GM12891 (cell line): ENCODE measurements at places on chromosomes 3 and 15.
A peak's percentile ranks its signal among the peaks of the same experiment; 100 is the strongest.

DNA sequence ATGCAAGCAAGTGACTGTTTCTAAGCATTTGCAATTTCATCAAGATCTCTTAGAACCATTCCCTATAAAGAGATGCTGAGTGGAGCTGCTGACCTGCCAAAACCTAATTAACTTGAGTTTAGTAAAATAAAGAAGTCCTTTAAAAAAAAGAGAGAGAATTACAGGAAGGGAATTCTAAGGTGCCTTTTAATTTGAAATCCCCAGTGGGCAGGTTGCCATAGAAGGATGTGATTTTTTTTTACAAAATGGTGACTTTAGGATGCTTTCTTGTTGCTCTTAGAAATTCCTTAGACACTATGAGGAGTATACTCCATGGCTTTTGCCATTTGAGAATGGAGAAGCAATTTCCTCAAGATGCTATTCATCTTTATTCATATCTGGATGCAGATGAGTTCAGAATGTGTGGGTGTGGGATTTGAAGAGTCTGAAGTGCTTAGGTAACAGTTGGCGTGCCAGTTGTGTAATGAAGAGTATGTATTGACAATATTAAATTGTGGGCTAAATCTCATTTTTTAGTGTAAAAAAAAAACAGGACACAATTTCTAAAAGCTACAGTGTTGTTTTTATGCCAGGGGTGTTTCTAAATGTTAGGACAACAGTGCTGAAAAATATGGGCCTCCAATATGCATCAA lies 13.6 kb downstream of the LRRC3B start:
- DNase-seq: no peak

DNA sequence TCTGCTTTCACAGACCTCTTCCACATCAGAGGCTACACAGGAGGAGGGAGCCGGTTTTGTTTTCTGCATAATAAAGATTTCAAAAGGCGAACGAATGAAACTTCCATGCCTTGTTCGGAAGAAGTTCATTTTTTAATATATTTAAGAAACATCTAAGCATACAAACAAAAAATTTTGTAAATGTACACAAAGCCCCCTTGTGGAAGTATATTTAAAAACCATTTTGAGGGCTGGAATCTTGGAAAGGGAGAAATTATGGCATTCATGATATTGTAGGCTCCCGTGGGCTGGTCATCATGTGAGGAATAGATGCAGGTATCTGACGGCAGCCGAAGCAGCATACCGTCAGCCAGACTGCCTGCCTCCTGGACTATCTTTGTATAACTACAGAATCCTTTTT lies 90.4 kb downstream of the MECOM start:
- DNase-seq: no peak

DNA sequence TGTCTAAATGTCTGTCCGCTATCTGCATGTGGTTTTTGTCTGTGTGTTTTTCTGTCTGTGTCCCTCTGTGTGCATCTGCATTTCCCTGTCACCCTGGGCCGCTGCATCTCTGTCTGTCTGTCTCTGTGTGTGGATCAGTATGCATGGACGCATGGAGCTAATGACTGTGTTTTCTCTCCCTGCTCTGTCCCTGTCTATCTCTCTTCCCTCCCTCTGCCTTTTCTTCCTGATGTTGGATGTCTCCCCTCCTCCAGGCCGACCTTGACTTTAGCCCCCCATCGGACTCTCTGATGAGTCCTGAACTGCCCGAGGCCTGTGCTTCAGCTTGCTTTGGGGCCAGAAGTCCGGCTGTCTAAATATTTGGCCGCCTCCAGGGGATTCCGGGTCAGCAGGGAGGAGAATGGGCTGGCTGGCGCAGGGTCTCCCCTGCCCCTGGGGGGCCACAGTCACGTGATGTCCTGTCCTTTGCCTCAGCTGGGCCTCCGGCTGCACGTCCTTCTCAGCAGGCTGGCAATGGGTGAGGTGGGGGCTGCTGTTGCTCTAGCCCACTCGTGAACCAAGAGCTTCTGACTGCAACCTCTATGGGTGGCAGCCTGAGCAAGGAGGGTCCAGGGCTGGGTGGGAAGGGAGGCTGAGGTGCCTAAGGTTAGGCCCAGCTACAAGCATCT lies 3.7 kb downstream of the SLC38A3 start:
- DNase-seq: no peak

DNA sequence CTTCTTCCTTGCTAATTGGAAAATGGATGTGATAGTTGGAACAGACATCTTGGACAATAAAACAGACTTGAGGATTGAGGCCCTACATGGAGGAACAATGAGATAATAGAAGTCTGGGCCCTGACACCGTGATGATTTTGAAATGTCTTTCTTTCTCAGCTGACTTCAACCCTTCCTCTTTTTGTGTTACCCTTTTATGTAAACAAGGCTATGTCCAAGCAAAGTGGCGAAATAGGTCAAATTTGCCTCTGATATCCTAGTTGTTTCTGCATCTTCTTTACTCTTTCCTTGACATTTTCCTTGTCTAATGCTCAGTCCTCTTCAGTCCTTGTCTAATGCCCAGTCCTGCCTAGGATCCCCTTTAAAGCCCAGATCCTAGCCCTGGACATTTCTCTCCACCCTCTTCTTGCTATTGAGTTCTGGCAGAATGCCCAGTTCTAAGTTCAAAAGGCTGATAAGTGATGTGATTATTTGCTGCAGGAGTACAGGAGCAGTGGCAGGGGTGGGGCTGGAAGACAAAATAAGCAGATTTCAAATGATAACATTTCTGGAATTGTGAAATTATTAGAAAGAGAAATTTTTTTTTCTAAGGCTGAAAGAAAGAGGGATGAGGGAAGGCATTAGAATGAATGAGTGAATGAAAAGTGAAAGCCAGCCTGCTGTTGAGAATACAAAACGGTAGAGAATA lies 6.5 kb upstream of the VPS8 start:
- no peak for DNase-seq

GRCh38 chr15:90520365-90520764 lies 9.4 kb upstream of the CRTC3 start:
- DNase-seq: no peak

GRCh38 chr3:194109192-194109863 lies 26.6 kb upstream of the HES1 start:
- DNase-seq: no peak

DNA sequence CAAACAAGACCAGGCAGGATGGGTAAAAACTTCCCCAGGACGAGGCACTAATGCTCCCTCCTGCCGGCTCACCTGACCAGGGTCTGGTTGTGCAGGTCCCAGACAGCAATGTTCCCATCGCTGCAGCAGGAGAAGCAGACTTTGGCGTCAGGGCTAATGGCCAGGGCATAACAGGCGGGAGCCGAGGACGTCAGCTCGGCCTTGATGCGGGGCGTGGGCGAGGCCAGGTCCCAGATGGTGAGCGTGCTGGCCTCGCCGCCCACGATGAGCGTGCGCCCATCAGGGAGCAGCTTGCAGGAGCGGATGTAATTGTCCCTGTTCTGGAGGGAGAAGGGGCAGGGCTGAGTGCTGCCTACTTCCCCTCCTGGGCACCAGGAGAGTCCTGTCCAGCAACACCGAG lies 43.4 kb downstream of the TLE3 start:
- DNase-seq: no peak

GRCh38 chr15:100849021-100849854 lies 30.4 kb upstream of the ALDH1A3 start:
- DNase-seq: peak; percentile 51

DNA sequence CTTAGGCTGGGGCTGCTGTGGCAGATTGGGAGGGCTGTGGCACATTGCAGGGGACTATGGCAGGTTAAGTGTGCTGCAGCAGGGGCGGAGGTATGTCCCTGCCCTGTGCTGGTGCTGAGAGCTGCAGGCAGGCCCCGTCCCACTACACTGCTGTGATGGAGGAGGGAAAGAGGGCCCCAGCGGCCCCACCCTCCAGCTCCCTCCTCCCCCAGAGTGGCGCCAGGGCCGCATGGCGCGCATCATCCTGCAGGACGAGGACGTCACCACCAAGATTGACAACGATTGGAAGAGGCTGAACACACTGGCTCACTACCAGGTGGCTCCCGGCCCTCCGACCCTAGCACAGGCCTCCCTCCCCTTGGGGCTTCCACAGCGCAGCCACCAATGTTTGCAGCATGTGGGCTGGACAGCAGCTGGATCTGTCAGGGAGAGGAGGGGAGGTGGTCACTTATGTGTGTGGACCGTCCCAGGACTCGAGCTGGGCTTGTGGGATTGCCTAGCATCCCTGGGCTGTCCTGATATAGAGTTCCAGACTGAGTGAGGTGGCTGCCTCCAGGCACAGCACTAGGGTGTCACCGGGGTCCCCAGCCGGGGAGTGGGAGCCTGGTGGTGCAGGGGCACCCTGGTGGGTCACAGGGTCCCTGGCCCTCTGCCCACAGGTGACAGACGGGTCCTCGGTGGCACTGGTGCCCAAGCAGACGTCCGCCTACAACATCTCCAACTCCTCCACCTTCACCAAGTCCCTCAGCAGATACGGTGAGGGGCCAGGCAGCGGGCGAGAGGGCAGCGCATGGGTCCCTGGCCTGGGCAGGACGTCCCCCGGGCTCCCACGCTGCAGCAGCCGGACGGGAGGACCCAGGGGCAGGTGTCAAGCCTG lies 46.1 kb downstream of the PLXNA1 start:
- no peak for DNase-seq

DNA sequence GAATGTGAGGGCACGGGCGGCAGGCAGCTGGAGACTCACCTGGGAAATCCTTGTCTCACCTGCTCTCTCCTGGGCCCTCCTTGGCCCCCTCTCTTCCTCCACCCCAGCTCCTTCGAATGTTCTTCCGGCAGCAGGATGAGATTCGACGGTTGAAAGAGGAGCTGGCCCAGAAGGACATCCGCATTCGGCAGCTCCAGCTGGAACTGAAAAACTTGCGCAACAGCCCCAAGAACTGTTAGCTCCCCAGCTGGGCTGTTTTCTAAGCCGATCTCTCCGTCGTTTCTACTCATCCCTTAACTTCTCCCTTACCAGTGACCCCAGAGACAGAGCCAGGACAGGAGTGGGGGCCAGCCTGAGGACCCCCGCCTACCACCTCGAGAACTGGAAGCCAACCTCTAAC lies 95.0 kb downstream of the ANP32A start:
- no peak for DNase-seq

GRCh38 chr3:171556574-171557145 lies 96.5 kb upstream of the TNIK start:
- no peak for DNase-seq

- DNase-seq: no peak
Measured at GRCh38 chr3:62210011-62210410, 163.3 kb downstream of the FEZF2 start.

DNA sequence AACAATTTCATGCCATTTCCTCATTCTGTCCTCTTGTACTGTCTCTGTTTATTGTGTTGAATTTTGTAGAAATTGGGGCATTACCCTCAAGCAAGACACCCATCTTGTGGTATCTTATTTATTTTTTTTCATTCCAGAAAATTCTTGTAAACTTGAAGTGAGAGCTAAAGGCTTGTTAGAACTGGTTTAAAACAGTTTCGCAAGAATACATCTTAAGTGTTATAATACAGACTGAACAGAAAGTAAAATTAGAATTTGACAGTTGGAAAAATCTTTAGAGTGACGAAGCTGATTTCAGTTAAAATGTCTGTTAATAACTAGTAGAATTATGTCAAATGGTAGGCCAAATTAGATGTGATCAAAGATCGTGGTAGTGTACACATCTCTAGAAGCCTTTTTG lies 26.9 kb downstream of the RNF13 start:
- no peak for DNase-seq

DNA sequence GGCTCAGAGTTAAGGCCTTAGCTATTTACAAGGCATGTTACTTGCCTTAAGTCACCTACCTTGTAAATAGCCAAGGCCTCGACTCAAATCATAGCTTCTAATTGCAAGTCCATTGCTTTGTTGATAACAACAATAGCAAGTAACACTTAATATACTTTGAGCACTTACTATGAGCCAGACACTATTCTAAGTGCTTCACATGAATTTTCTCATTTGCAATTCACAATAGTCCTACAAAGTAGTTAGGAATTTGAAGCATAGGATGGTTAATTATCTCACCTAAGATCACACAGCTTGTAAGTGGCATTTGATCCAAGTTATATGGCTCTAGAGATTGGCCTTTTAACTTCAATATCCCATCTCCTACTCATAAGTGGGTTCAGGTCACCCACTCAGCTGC lies 28.4 kb downstream of the SLC9A9 start:
- no peak for DNase-seq

- no peak for DNase-seq
Measured at GRCh38 chr3:32553973-32554372, 16.7 kb downstream of the DYNC1LI1 start.

GRCh38 chr3:126851382-126851781 lies 131.5 kb upstream of the PLXNA1 start:
- DNase-seq: no peak

- DNase-seq: no peak
Measured at GRCh38 chr15:100083572-100083971, 258.2 kb downstream of the ADAMTS17 start.

DNA sequence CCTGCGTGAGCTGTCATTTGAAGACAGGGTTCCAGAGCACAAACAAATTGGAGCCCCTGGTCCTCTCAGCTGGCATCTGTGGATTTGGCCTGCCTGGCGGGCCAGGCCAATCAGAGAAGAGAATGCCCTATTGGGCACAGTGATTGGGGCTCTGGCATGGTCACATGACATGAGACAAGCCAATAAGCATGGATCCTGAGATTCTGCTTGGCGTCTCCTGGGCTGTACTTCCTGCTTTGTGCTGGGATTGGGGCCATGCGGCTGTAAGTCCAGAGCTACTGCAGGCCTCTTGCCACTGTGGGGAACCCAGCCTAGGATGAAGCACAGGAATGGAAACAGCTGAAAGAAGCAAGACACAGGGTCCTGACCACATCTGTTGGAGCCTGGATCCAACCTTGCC lies 121.4 kb downstream of the FBLN2 start:
- no peak for DNase-seq

DNA sequence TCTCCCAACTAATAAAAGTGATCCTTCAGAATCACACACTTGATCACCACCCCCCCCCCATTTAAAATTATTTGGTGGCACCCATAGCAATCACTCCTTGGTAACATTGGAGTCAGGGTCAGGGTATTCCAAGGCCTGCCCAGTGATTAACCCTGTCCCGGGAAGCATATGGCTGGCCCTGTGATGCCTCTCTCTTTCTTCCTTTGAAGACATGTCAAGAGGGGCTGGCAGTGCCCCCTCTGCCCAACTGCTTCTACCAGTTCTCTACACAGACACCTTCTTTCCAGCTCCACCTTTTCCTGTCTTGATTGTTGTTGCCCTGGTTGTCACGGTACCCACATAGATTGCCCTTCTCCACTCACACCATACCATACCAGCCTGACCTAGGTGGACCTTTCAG lies 30.9 kb upstream of the MANF start:
- DNase-seq: no peak

DNA sequence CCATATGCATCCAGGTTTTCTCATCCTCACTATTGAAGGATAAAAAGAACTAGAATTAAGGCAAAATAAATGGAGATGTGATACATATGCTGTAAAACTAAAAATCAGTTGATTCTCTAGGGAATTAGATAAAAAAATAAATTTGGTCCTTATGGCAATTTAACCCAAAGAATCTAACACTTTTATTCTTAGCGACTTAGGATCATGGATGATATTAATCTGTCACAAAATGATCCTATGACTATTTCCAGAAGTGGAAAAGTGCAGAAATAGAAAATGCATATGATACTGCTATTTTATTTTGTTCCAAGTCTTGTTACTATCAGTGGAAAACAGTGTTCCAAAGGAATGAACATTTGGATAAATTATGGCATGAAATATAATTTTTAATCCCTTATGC lies 746.3 kb downstream of the ROBO2 start:
- no peak for DNase-seq

GRCh38 chr15:50883903-50884302 lies 24.6 kb upstream of the AP4E1 start:
- DNase-seq: no peak

GRCh38 chr3:67901681-67902080 lies 247.3 kb upstream of the SUCLG2 start:
- no peak for DNase-seq
